ENCODE measurements at places on chromosomes 4 and X.
A peak's percentile ranks its signal among the peaks of the same experiment; 100 is the strongest.

DNA sequence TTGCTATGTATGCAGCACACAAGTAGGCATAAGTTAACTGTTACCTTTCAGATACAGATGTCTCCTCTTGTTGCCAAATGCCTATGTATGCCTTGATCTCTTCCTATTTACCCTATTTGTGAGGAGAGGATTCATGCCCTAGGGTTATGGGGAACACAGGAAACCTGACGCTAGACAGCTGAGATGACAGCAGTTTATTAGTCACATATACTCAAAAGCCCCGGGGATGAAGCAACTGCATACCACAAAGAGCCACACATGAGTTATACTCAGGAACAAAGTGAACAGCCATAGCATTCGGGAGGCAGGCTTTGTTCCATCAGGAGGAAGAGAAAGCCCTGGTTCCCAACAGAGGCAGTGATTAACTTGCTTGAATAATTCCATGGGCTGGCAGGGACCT, 1011.7 kb upstream of the PCDH7 start:
- no peak for DNase-seq

DNA sequence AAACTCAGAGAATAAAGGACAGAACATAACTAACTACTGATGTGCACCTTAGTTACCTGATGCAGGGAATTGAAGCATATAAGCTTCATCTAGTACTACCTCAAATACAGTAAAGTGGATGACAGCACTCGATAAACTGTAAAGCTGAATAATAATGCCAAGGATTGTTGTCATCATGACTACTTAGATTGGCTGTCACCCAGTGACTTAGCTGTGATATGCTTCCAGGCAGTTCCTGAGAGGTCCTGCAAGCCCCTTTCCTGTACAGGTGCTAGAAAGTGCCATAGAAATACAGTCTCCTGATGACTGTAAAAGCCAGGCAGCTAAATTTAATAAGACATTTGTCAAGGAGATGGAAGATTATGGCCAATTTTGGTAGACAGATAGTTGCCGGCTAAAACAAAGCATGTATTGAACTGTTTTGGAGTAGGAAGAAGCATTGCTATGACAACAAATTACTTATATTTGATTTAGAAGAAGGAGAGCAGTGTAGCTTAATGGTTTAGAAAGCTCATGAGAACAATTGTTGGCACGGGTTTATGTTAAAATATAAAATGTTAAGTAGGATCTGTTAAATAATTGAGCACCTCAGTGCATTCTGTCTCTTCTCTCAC, 29.7 kb downstream of the TMEM164 start:
- no peak for DNase-seq

DNA sequence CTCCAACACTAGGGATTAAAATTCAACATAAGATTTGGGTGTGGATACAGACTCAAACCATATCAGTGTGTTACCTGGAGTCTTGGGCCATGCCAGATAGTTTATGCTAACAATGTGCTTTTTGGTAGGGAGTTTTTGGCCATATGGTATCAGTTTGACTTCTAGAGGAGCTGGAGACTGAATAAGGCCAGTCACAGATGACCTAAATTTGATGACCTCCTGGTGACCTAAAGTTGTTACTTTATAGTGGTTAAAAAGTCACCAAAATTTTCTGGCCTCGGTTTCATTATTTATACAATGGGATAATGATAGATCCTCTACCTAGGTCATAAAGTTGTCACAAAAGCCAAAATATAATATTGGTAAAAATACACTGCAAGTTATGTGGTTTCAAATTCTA, 877.1 kb downstream of the RAPGEF2 start:
- no peak for DNase-seq

GRCh38 chr4:932713-933070, 432 bp downstream of the TMEM175 start:
- DNase-seq, result no peak

DNA sequence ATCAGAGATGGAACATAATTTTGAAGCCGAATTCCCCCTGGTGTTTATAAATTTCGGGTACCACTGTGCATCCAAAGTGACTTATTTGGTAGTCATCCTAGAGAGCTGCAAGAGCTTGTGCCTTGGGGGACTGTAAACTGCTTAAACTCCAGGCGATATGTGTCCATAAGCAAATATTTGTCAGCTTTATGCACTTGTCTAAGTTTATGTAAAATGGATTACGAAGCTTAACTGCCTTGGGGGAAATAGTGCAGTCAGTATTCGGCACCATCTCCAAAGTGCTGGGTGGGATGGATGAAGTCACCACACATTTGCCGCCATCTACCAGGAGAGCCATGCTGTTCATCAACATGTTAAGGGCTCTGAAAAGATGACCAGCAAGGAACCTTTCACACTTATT, 65.9 kb downstream of the CC2D2A start:
- no peak for DNase-seq

DNA sequence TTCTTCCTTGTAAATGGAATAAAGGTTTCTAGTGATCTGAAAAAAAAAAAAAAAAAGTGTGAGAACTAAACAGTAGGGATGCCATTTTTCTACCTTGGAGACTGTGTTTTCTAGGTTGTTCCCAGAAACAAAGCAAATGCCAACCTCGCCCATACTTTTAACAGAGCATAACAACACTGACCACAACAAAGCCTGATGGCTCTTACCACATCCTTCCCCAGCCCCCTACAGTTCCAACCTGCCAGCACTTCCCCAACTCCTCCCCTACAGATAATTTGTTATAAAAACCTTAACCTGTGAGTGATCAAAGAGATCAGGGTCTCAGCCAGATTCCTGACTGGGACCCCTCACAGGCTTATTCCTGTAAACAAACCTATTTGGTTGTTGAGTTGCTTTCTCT, 940.0 kb downstream of the SH3BGRL start:
- DNase-seq, result no peak

DNA sequence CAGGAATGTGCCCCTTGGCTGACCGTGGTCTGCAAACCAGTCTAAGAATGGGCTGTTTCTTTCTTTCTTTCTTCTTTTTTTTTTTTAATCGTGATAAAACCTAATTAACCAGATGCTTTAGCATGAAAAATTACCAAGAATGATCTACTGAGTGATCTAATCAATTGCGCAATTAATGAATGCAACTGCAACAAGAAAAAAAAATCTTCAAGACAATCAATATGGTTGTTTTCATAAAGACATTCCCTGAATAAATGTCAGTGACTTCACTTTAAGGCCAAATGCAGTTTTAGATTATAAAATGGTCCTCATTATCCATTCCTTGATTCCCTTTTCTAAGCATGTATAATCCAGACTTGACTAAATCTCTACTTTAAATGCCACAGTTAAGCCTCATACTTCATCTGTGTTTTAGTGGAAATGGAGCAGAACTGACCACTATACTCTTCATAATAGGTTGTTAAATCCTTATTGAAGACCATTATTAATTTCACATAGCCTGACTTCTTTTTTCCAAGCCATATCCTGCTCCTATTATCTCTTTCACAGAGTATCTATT, 51.6 kb upstream of the SETD7 start:
- no peak for DNase-seq

- DNase-seq, result no peak
Observed at GRCh38 chr4:25112366-25112994, 47.8 kb downstream of the SEPSECS start.

DNA sequence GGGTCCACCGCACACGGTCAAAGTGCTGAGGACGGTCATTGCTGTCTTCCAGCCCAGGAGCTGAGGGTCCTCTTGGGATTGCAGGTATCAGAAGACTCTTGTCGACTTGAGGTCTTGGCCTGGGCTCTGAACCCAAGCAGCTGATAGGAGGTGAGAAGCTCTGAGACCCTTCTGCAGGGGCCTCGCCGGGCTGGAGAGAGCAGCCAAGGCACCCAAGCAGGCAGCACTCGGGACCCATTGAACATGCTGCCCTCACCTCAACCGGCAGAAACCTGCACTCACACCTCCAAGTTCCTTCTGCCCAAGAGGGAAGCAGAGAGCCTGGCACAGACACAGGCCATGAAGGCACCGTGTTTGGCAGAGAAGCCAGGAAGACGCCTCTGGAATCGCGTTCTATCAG, 34.1 kb downstream of the PDHA1 start:
- no peak for DNase-seq

DNA sequence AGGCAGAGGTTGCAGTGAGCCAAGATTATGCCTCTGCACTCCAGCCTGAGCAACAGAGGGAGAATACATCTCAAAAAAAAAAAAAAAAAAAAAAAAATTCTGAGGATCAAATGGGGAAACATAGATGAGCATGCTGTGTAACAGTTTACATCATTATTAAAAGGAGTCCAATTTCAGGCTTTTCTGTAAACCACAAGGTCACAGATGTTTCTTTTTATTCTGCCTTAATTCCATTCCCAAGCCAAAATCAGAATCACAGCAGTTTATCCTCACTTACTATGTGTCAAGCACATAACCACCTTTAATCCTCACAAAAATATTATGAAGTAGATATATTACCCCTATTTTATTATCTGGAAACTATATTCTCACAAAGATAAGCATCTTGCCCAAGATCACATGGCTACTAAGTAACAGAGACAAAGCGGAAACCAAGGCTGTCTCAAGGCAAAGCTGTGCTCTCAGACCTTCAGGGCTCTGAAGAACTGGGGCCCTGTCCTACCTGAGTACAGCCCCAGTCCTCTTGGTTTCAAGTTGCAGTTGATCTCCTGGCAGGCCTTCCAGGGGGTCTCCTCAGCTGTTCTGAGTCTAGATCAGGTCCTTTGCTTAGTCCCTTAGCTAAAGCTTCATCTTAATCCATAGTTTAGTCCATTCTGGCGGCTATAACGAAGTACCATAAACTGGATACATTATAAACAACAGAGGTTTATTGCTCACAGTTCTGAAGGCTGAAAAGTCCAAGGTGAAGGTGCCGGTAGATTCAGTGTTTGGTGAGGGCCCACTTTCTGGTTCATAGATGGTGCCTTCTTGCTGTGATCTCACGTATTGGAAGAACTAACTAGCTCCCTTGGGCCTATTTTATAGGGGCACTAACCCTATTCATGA, 141.3 kb downstream of the PALLD start:
- DNase-seq, result no peak

GRCh38 chr4:54173281-54173912, 55.7 kb upstream of the PDGFRA start:
- DNase-seq, result no peak

DNA sequence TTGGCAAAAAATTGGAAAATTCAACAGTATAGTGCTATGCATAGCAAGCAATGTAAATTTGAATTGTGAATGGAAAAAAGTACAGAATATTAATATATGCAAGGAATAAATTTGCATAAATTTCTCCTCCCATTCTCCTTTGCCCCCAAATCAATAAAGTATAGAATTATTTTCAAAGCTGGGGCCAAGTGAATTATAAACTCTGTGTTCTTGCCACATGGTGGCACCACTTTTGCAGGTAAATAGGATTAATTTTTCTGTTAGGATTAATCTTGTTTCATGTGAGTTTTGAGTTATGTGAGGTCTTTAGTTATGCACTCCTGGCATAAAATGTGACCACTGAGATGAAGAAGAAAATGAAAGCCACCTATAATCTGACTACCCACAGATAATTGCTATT, 19.9 kb downstream of the COPS4 start:
- no peak for DNase-seq

DNA sequence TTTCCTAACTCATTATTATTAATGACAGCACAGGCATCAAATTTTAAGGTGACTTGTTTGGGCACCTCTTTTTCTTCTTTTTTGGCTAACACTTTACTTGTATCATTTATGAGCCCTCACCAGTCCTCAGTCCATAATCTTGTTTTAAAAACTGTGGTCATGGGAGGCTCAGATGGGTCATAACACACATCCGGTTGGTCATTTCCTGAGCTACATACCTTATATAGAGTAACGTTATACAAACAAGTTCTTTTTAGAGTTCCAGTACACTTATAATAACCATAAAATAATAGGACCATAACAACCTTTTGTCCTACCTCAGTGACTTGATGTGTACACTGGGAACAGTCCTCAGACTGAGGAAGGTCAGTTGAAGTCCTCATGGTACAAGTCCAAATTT, 21.1 kb upstream of the PLS3 start:
- DNase-seq, result no peak

DNA sequence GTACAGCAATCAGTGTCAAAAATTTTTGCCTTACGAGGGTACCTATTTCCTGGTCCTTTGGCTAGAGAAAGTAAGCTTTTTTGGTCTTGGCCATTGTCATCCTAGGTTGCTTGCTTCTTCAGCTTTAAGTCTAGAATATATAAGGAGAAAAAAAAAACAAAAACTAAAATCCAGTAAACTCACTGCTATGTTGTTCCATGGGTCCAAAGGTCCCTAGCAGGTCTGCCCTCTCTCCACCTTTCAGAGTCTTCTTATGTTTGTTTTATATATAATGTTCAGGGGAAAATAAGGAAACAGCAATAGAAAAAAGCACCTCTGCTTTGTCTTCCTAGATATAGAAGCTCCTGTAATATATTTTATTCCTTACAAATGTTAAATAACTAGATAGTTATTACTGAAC, 18.1 kb upstream of the BMP2K start:
- no peak for DNase-seq

DNA sequence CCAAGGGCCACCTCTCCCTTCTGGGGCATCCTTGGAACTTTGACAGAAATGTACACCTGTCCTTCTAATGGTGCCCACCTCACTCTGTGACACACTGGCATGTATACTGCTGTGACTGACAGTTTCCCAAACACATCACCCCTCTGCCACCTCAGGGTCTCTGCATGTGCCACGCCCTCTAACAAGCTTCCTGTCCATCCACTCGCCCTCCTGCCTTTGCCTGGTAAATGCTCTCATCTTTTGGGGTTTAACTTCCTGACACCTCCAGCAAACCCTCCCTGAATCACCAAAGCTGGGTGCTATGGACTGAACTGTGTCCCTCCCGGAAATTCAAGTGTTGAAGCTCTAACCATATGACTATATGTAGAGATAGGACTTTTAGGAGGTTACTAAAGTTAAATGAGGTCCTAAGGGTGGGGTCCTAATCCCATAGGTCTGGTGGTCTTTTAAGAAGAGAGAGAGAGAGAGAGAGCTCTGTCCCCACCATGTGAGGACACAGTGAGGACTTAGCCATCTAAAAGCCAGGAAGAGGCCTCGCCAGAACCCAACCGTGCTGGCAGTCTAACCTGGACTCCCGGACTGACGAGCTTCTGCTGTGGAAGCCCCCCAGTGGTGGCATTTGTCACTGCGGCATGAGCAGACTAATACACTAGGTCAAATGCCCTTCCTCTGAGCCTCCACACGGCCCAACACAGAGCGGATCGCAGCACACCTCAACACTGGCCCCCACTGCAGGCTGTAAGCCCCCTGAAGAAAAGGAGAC, 95.6 kb downstream of the AFAP1 start:
- peak; percentile 55 for DNase-seq

DNA sequence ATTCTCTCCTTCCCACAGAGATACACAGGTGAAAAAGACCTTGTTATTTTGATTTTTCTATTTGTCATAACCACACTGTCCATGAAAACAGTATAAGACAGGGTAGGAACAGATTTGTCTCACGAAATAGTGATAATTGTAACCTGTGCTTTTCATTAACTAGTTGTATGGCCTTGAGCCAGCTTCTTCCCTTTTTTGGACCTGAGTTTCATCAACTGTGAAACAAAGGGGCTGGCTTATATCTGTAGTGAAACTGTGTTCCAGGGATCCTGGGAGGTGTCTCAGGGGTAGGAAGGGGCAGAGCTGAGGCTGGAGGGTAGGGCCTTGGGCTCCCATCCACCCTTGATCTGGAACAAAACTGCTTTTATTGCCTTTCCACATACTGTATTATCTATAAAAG, 50.9 kb downstream of the MED28 start:
- DNase-seq, result no peak

GRCh38 chrX:29431895-29432294, 783.5 kb upstream of the MAGEB2 start:
- DNase-seq, result no peak

Measured in stimulated activated CD8-positive, alpha-beta memory T cell treated with anti-CD3 and anti-CD28 coated beads, Interleukin-4, amount 100 ng/mL, for 1 hour (primary cell).